ENCODE measurements at places on chromosomes 1 and 21.

DNA sequence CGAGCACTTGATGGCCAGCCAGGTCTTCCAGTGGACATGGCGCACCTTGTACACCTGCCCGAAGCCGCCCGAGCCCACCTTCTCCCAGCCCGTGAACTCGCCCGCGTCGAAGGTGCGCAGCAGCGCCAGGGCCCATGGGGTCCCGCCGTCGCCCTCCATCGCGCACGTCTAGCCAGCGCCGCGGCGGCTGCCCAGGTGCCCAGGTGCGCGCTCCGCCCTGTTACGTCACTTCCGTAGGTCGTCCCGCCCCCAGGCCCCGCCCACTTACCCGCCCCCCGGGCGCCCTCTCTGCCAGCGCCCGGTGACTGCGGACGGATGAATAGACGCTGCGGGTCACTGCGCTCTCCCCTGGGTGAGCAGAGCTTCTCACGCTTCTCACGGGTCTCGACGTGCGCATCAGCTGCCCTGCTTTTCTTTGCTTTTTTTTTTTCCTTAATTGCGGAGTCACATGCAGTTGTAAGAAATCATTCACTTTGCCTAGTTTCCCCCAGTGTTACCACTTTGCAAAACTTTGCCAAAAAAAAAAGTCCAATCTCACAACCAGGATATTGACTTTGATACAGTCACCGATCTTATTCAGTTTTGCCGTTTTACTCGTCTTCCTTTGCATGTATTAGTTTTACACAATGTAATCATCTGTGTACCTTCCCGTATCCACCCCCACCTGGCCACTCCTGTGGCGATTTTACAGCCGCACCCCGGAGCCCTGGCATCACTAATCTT lies at the start of gene RIPK4:
Gene RIPK4 (minus strand): TSS at position 170 of the 723 bp plus-strand sequence. CDS start 11 bp downstream, at position 159.
- peak; percentile 86 for DNase-seq

- no peak for DNase-seq
These were observed 8.2 kb upstream of the TNFRSF25 start for GRCh38 chr1:6473974-6474814.

DNA sequence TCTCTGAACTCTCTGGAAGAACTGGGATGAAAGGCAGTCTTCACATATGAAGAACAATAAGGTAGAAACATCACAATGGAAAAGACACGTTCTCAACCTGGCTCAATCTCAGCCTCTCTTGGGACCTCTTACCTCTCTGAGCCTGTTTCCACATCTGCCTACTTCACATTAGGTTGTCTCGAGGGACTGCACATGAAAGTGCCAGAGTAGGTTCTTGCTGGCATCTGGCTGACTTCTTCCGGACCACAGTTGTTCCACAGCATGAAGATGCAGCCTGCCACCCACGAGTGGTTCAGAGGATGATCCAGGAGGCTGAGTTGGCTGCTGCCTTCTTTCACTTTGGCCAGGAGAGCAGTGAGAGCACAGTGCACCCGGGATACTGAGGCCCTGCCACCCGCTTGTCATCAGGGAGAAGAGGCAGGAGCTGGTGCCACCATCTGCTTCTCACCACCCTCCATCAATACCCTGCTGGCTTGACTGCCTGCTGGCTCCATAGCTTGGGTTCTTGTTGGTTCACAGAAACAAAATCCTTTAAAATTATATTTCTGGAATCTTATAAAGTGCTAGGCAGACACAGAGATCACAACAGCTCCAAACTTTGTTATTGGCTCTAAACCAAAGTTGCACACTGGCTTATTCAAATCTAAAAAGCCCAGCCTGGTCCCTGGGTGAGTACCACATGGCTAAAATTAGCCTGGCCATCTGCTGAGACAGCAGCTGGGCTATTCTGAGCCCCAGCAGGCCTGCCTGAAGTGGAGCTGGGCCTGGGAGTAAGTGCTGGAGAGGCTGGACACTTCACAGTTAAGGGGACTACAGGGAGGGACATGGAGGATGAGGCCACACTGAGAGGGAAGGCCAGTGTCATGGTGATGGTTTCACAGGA lies 46.9 kb upstream of the LIN9 start:
- no peak for DNase-seq

GRCh38 chr1:179973198-179974110 lies 18.8 kb downstream of the CEP350 start:
- DNase-seq: no peak

DNA sequence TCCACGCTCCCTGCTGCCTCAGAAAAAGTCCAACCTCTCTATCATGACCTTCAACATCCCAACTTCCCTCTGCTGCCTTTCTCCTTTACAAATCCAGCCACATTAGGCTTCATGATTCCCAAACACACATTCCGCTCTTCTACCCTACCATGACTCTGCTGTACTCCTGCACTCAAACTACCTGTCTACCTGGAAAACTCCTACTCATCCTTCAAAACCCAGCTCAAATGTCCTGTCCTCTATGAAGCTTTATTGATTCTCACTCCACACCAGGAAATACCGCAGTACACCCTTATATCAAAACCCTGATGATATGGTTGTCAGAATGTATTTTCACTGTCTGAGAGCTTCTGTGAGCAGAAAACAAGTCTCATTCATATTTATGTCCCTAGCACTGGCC lies 8.9 kb downstream of the ARHGEF19 start:
- no peak for DNase-seq

GRCh38 chr1:158203693-158204457 lies 23.2 kb downstream of the CD1D start:
- no peak for DNase-seq

GRCh38 chr1:169019419-169020058 lies 87.0 kb upstream of the ATP1B1 start:
- DNase-seq: no peak

DNA sequence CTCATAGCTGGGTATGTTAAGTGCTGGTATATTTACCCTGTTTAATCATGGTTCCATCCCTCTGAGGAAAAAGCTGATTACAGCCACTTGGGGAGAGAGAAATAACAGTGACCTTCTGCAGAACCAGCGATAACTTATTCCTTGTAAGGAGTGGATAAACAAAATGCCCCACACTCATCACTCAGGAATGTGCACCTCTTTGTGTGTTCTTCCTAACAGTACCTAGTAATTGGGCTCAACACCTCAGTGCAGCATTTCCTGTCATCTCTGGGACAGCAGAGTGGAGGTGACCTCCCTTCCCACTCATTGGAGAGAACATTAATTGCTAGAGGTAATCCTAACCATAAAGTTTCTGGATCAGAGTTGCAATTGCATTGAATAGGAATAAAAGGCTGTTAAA lies 112.5 kb upstream of the F3 start:
- DNase-seq: no peak

DNA sequence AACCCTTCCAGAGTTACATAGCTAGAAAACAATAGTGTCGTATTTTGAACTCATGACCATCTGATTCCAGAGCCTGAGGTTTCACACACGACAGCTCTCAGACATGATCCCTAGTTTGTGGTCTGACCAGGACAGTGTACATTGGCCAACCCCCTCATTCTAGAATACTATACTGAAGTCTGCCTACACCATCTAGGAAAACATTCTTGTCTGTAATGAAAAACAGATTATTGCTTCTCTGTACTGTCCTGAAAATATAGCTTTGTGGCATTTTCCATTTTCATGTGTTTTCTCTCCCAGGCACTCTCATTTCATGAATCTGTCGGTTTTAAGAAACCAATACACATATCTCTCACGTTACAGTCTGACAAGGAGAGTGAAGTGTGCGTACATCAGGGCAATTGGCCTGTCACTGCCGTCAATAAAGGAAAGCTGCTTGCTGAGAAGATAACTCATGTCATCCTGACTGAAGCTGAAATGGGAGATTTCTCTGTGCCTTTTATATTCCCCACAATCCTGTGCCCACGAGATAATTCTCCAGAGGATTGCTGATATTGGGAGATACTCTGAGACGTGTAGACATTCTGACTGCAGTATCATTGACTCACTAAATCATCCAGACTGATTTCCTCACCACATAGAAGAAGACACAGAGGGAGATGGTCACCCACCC lies 585.6 kb downstream of the PLPP3 start:
- DNase-seq: no peak

DNA sequence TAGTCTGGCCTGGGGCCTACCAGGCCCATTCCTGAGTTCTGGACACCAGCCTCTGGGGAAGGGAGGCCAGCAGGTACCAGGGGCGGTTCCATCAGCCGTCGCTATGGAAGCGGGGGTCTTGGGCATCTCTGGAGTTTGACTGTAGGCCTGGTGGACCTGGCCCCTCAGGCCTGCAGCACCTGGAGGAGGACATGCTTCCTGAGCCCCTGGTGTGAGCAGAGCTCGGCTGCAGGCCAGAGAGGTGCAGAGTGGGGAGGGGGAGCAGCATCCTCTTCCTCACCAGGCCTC lies 7.8 kb downstream of the MYBPH start:
- no peak for DNase-seq

DNA sequence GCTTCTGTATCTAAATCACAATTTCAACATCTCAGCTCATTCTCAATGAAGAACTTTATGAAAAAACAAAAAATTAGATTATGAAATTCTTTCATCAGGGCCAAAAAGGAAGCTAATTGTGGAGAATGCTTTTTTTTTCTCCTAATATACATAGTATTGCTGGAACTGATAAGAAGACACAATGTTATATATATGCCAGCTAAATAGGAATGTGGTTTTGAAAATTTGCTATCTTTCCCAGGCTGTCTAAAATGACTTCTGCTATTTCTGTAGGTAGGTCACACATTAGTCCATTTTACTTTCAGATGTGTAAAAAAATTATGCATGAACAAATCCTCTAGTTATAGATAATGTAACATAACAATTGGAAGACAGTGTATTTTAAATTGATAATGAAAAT lies 732.9 kb downstream of the RWDD3 start:
- no peak for DNase-seq

DNA sequence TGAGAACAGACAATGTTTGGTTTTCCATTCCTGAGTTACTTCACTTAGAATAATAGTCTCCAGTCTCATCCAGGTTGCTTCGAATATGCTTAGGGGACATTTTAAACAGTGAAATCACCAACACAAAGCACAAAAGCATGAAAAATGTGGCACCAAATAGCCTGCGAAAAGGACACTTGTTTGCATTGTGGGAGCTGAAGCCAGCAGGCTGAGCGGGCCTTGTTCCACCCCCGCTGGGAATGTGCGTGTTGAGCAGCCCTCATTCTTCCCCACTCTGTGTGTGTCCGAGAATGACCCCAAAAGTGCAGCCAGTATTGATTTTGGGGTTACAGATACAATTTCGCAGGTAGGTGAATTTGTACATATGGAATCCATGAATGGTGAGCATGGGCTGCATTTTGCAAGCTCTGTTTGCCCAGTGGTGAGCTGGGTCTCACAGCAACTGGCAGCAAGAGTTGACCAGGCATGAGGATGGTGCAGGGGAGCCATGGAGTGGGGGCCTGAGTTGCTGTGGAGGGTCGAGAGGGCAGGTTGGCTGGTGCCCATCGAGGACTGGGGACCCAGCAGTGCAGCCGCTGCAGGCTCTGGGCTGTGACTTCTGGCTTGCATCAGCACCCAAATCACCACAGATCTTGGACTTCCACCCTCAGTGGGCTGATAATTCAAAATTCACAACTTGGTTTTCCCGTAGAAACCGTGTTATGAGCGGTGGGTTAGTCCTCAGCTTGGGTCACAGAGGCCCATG lies 29.4 kb downstream of the NENF start:
- no peak for DNase-seq

- no peak for DNase-seq
These were observed 103.3 kb upstream of the FGGY start for GRCh38 chr1:59193443-59194093.

DNA sequence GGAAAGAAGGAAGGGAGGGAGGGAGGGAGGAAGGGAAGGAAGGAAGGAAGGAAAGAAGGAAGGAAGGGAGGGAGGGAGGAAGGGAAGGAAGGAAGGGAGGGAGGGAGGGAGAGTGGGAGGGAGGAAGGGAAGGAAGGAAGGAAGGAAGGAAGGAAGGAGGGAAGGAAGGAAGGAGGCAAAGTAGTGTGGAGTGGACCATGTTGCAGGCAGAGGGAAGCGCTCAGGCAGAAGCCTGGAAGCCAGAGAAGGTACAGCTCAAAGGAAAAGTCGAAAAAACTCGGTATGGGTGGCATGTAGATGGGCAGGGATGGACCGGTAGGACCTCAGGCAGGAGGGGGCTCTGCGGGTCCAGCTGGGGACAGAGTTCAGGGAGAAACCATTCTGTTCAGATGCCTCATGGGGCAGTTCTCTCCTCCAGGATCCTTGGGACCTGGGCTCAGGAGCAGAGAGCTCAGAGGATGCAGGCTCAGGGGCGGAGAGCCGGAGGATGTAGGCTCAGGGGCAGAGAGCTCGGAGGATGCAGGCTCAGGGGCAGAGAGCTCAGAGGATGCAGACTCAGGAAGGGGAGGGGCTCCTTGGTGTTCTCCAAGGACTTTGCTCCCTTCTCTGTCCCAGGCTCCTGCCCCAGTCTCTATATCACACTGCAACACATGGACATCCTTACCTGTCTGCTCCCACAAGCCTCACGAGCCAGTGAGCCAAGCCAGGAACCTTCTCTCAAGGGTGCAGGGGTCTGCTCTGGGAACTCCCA lies 13.6 kb upstream of the PADI3 start:
- no peak for DNase-seq

- DNase-seq: peak; percentile 81
These were observed 66.5 kb upstream of the GADD45A start for GRCh38 chr1:67618285-67619018.

DNA sequence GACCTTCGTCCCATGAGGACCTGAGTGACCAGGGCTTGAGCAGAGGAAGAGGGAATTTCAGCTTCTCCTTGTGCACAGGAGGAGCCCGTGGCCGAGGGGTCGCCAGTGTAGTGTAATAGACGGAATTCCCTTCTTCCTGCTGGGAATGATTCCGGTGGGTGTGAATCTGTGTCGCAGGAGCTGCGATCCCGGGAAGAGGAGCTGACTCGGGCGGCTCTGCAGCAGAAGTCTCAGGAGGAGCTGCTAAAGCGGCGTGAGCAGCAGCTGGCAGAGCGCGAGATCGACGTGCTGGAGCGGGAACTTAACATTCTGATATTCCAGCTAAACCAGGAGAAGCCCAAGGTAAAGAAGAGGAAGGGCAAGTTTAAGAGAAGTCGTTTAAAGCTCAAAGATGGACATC lies 34.4 kb downstream of the MAP3K21 start:
- no peak for DNase-seq

- DNase-seq: no peak
These were observed 1.9 kb downstream of the OLIG2 start for GRCh38 chr21:33027401-33028286.

- DNase-seq: no peak
These were observed 14.1 kb downstream of the EPHA2 start for GRCh38 chr1:16141573-16142336.

- DNase-seq: no peak
These were observed 47.8 kb downstream of the C1orf198 start for GRCh38 chr1:230820568-230820967.

DNA sequence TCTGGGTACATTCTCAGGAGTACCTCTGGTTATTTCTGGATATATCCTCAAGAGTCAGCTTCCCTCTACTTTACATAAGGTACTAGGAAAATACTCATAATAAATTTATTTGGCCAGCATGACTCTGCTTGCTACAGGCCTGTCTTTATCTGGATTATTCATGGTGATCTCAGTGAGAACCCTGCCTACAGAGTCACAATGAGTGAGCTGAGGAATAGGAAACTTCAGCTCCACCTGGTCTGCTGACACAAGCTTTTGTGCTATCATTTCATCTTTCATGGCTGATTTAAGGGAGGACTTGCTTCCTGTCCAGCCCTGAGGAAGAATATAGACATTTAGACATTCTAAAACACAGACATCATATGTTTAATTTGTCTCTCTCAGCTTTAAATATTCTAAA lies 19.5 kb upstream of the SUCO start:
- no peak for DNase-seq
